ENCODE measurements at places on chromosomes 13 and 19.

DNA sequence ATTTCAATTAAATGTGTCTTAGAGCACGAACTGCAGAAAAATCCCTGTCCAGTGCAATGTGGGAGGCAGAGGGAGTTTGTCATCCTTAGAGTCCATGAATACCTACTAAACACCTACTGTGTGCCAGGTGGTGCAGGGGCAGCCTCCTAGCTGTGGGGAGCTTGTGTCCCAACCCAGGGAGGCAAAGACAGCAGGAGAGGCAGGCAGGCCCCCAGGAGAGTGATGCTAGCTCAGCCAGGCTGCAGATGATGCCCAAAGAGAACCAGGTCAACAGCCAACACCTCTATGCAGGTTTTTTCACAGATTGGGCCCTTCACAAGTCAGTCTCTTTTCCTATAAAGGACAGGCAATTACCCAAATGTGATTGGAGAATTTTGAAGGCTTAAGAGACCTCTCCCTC, 108.2 kb upstream of the UQCRFS1 start:
- no peak for DNase-seq

GRCh38 chr19:51810223-51810622, 15.3 kb downstream of the FPR3 start:
- DNase-seq = no peak

DNA sequence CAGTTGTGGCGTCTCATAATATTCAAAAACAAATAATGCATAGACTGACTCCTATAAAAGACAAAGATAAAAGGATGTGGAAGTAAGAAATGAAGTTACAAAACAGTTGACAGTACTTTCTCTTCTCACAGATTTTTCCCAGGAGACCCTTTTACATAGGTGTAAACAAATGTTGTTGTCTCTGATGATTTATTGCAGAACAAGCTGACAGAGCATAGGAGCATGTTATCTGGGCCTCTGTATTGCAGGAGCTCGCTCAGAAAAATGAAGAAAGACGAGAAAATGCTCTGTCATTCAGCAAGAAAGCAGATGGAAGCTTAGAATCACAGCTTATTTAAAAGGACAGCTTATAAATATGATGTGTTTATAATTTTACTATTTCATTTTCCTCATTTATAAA, 353.6 kb upstream of the GPC6 start:
- DNase-seq = no peak

GRCh38 chr19:55118401-55118991, 1.1 kb upstream of the PPP1R12C start:
- DNase-seq = no peak

GRCh38 chr13:86795858-86796257, 875.3 kb upstream of the SLITRK5 start:
- no peak for DNase-seq

DNA sequence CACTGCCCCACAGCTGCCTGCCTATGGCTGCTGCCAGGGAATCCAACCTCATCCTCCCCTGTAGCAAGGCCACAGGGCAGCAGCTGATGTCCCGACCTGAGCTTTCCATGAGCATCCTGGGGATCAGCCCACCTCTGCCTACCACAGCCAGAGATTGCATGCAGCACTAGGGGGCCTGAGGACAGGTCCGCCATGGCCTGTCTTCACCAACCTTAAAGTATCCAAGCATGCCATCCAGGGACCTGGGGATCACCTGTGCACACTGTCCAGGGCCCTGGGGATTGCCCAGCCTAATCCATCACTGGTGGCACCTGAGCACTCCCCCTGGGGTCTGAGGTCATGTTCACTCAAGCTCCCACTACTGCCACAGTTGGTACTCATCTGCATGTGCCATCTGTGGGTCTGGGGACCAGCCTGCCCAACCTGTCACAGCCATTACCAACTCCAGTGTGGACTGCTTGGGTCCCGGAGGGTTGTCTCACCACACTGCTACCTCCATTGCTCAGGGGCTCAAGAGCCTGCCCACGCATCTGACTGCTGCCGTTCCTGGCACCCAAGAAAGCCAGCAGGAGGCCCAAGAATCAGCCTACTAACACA, 53.0 kb downstream of the KCTD15 start:
- no peak for DNase-seq

DNA sequence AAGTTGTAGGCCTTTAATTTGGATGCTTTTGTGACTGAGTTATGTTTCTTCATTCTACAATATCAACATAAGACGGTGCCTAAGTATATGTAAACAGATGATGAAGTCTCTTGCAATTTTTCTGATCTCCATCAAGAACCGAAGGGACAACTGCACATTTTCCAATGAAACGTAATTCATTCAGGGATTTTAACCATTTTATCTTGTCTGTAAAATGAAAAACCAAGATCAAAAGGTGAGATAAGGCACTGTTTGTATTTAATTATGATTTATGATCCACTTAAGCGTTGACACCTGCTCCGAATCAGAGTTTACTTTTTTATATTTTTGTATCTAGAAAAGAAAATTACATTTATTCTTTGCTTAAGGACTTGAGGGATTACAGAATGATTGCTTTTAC, 556.8 kb upstream of the ARGLU1 start:
- no peak for DNase-seq

DNA sequence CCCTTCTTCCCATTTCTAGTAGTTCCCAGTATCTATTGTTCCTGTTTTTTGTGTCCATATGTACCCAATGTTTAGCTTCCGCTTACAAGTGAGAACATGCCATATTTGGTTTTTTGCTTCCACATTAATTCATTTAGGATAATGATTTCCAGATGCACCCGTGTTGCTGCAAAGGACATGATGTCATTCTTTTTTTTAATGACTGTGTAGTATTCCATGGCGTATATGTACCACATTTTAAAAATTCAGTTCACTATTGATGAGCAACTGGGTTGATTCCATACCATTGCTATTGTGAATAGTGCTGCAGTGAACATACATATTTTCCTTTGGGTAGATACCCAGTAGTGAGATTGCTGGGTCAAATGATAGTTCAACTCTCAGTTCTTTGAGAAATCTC, 50.5 kb downstream of the DLEU7 start:
- DNase-seq = no peak

- no peak for DNase-seq
Observed at GRCh38 chr13:84684804-84685203, 802.5 kb upstream of the SLITRK1 start.

GRCh38 chr19:5303208-5303607, 37.4 kb downstream of the PTPRS start:
- no peak for DNase-seq

GRCh38 chr13:48961379-48961778, 14.3 kb upstream of the FNDC3A start:
- no peak for DNase-seq

DNA sequence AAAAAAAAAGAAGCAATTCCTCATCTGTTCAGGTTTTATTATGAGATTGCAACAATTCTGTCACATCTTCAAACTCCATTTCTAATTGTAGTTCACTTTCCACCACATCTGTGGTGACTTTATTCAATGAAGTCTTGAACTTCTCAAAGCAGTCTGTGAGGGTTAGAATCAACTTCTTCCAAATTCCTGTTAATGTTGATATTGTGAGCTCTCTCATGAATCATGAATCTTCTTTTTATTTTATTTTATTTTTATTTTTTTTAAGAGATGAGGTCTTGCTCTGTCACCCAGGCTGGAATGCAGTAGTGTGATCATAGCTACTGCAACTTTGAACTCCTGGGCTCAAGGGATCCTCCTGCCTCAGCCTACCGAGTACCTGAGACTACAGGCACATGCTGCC, 19.6 kb downstream of the ARHGAP35 start:
- no peak for DNase-seq

DNA sequence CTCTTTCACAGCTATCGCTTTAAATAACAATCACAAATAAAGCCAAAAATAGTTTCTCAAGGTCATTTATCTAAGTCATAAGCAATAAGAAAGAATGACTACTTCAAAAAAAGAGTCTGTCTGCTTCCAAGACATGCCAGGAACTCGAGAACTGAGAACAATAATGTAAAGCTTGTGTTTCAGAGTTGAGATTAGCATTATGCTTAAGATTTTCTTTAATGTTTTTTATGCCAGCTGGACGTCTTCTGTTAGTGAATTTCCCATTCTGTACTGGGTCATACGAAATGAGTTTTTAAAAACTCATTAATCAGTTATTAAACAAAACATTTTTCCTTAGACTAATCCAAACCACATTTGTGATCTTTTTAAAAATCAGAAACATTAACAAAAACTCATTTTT, 3.2 kb upstream of the SPRYD7 start:
- DNase-seq = no peak

GRCh38 chr19:40703029-40703755, 12.7 kb upstream of the NUMBL start:
- DNase-seq = no peak

- DNase-seq = no peak
Observed at GRCh38 chr13:44165889-44166496, 207.6 kb upstream of the SERP2 start.

GRCh38 chr19:35963514-35963913, 27.3 kb downstream of the LRFN3 start:
- no peak for DNase-seq
